ENCODE measurements at places on chromosomes 7 and 10.
A peak's percentile ranks its signal among the peaks of the same experiment; 100 is the strongest.

- DNase-seq: no peak
These were observed 8.8 kb downstream of the GSTO2 start for GRCh38 chr10:104277785-104278184.

- peak; percentile 87 for DNase-seq
These were observed 483.9 kb downstream of the AUTS2 start for GRCh38 chr7:70082099-70082611.

DNA sequence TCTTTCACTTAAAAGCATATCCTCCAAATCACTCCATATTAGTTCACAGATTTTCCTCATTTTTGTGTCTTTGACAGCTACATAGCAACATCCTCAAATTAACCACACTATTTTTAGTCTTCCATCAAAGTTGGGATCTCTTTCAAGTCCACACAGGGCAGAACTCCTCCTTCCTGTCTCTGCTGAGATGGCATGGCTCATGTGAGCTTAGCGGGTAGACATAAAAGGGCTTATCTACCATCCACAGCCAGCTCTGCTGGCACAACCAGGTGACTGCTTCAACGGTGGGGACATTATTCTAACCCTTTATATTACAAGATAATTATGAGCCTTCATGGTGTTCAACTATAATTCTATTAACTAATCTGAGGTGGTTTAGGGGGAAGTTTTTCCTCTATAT, 35.5 kb downstream of the ICA1 start:
- no peak for DNase-seq

GRCh38 chr10:114714281-114714741, 56.2 kb upstream of the ABLIM1 start:
- DNase-seq: no peak

- DNase-seq: no peak
These were observed 30.0 kb downstream of the MYOF start for GRCh38 chr10:93452143-93452542.

DNA sequence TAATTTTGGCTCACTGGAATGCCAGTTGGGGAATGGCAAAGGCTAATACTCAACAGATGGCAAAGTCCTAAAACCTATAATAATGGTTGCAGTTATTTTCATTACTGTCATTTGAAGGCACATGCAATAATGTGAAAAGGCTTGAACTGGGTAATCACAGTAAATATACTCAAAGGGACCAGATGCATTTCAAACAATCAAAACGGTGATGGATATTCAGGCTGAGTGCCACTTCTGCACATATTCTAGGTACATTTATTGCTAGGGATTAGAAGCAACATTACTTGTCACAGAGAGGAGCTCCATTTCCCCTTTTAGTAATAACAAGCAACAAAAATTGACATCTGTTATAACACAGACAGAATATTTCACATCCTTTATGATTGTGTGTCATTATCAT, 171.8 kb downstream of the NXPH1 start:
- DNase-seq: no peak

- peak; percentile 70 for DNase-seq
These were observed at the start of gene ORAI2 for GRCh38 chr7:102433219-102434038. Gene ORAI2, plus strand, starts transcription at chr7:102433575. Its CDS starts 5,382 bp downstream, at chr7:102438957.

DNA sequence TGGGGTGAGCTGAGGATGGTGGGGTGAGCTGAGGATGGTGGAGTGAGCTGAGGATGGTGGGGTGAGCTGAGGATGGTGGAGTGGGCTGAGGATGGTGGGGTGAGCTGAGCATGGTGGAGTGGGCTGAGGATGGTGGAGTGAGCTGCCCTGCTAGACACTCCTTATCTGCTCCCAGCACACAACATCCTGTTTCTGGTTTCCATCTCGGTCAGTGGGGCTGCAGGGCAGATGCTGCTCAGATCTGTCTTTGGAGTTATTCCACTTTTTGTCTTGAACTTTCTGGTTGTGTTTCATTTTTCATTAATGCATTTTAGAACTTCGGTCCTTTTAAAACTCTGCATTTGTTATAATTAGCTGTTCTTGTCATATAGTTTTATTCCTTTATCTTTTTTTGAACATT, 67.9 kb upstream of the ANTXRL start:
- DNase-seq: no peak

DNA sequence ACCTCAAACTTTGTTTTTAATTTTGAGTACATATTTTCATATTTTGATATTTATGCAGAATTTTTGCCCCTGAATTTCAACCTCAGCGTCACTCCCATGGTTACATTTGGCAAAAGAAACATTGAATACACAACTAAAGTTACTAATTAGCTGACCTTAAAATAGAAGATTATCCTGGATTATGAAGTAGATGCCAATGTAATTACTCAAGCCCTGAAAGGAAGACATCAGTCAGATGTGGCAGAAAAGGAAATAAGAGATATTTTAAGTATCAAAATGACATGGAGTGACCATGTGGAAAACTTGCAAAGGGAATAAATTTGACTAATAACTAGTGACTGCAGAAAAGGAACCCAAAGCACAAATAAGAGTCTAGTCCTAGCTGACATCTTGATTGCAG, 701.3 kb upstream of the KCND2 start:
- DNase-seq: no peak

DNA sequence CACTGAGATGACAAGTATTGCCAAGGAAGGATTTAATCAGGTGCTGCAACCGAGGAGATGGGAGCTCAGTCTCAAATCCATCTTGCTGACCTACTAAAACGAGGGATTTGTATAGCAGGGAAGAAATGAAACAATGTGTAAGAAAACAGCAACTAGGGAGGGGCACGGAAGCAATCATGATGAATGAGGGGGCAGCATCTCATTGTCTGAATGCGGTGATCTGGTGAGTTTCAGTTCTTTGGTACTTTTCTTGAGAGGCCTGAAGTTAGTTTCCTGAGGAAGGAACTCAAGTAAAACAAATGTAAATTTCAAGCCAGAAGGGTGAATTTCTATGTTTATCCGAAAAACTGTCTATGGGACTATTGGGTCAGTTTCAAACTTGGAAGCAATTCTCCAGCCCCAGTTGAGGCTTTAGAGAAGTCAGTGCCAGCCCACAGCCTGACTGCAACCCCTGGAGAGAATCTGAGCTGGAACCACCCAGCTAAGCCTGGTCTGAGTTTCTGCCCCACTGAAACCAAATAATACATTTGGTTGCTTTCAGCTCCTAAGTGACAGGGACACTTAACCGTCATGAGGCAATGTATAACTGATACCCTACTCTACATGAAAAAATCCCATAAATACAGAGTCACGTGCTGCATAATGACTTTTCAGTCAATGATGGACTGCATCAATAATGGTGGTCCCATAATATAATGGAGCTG, 45.8 kb upstream of the TNS3 start:
- DNase-seq: no peak

DNA sequence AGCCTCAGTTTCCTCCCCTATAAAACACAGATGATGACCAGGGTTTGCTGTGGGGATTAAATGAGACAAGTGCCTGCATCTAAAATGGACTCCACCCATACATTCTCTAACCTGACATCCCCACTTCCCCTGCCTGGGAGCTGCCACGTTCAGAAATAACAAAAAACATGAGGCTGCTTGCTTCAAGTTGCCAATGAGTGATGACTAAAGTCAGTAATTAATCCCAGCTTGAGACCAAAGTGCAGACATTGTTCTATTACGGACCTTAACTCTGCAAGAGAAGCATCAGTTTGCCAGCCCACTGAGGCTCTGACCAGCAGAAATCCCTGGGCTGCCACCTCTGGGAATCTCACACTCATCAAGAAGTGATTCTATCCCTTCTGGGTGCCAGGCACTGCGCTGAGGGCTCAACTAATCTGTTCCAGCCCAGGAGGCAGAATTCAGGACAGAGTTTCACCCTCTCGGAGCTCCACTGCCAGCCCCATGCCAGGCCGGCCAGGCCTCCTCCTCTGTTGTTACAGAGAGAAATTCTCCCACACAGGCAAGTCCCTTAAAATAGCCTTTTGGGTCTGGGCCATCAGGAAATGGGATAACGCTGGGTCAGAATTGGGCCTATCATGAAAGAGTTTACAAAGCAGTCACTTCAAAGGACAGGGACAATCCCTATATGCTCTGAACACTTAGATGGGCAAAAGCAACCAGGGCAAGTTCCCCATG, 11.4 kb downstream of the SH3PXD2A start:
- no peak for DNase-seq

DNA sequence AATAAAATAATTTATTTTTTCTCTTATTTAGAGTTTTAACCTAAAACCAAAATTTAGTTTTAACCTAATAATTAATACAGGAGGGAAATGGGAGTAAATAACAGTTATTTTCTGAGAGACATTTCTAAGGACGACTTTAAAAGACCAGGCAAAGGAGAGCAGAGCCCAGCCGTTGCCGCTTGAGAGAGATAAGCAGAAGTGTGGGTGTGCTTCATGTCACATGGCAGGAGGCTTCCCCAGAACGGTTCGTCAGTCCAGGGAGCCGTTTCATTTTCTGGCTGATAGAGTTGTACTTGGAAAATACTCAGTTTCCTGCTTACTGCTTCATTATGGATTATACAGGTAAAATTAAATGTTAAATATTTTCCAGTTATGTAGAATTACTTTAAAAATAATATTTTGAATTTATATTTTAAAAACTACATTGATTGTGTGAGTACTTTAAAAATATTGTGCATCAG, 61.4 kb downstream of the ST7 start:
- no peak for DNase-seq

GRCh38 chr10:31580646-31581045, 261.6 kb downstream of the ZEB1 start:
- DNase-seq: no peak

Data from muscle of arm (tissue), 14 donors.